IMR-90 (cell line): ENCODE measurements at places on chromosomes 6 and 20. TPM values are rescaled to one million over a fixed set of nuclear protein-coding genes. Genes with fewer than 3 reads are reported as not detected.

SLC2A4RG gene
- 5.0 and 8.1 TPM in 2 replicates for total RNA-seq

VNN1 gene
- not detected in 2 replicates for total RNA-seq

MRPS18B gene
- 71.7 and 82.3 TPM in 2 replicates for total RNA-seq

MTO1 gene
- total RNA-seq: 34.7 and 39.8 TPM in 2 replicates

TRAPPC3L gene
- total RNA-seq: under 0.01 TPM in 1 of 2 replicates, not detected in the other

MLN gene
- total RNA-seq: not detected in 2 replicates

SPATA2 gene
- total RNA-seq: 1.3 and 1.4 TPM in 2 replicates

TRIM40 gene
- total RNA-seq: not detected in 2 replicates

RNF217 gene
- total RNA-seq: 16.7 and 20.4 TPM in 2 replicates

HS3ST5 gene
- total RNA-seq: not detected in 2 replicates

PRR18 gene
- not detected in 2 replicates for total RNA-seq

ZNF311 gene
- total RNA-seq: 0.28 and 0.36 TPM in 2 replicates

ESR1 gene
- total RNA-seq: not detected in 2 replicates

CALHM5 gene
- 10.6 and 10.8 TPM in 2 replicates for total RNA-seq

TOX2 gene
- 1.1 and 1.3 TPM in 2 replicates for total RNA-seq

PPP1R3D gene
- 2.7 and 4.7 TPM in 2 replicates for total RNA-seq

RBM24 gene
- 4.1 and 6.7 TPM in 2 replicates for total RNA-seq

SALL4 gene
- total RNA-seq: not detected in 2 replicates

BMP2 gene
- total RNA-seq: 0.18 and 0.28 TPM in 2 replicates

TULP4 gene
- 30.6 and 51.9 TPM in 2 replicates for total RNA-seq

IL20RA gene
- total RNA-seq: under 0.01 TPM in 1 of 2 replicates, not detected in the other

ACTL10 gene
- 0.18 and 0.28 TPM in 2 replicates for total RNA-seq

SPACA1 gene
- total RNA-seq: not detected in 2 replicates

CYP21A2 gene
- not detected in 2 replicates for total RNA-seq

CPNE5 gene
- not detected in 2 replicates for total RNA-seq

PRND gene
- total RNA-seq: not detected in 2 replicates

NSFL1C gene
- 40.3 and 41.1 TPM in 2 replicates for total RNA-seq

ABHD16B gene
- total RNA-seq: not detected in 2 replicates
